GM20000 (cell line): ENCODE measurements at places on chromosomes 6 and 20.

DNA sequence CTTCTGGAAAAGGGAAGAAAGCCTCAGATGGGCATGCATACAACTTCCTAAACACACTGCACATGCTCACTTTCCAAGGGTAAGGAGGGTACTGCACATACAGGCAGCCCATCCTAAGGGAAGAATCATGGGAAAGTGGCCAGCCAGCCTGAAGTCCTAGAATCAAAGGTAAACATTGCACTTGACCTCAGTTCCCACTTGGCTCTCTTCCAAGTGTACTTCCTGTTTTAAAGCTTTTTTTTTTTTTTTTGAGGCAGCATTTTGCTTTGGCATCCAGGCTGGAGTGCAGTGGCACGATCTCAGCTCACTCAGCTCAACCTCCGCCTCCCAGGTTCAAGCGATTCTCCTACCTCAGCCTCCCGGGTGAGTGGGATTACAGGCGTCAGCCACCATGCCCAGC, 225.3 kb upstream of the EPHA7 start:
- DNase-seq = no peak

- DNase-seq = no peak
Observed at GRCh38 chr6:5279891-5280338, 18.6 kb downstream of the FARS2 start.

DNA sequence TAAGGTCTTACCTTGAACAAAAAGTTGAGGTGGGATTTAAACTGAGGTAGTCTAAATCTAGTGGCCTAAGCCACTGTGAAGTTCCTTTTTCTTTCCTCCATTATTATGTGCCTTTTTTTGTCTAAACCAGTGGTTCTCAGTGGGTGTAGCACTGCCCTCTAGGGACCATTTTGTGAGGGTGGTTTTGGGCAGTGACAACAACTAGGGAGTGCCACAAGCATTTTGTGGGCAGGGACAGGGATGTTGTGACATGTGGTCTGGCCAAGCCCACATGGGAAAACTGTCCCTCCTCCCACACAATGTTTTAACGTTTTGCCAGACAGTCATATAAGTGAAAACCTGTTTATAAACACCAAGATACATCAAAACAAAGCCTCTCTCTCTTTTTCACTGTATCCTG, 899.4 kb upstream of the FLRT3 start:
- DNase-seq = peak; percentile 28

DNA sequence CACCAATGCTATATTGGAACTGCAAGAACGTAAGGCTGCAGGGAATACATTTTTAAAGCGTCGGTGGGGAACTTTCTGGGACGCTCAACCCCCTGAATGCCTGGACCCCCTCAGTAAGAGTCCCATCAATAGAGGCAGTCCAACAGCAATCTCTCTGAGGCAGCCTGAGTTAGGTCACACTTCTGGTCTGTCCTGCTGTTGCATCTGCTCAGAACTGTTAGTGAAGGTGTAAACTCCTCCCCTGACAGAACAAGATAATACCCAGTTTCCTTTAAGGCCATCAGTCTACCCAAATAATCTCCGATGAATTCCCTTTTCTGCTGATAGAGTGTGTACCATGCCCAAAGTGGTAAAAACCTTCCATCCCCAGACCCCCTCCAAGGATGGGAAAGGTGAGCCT, 1.1 kb upstream of the RNGTT start:
- DNase-seq = no peak

DNA sequence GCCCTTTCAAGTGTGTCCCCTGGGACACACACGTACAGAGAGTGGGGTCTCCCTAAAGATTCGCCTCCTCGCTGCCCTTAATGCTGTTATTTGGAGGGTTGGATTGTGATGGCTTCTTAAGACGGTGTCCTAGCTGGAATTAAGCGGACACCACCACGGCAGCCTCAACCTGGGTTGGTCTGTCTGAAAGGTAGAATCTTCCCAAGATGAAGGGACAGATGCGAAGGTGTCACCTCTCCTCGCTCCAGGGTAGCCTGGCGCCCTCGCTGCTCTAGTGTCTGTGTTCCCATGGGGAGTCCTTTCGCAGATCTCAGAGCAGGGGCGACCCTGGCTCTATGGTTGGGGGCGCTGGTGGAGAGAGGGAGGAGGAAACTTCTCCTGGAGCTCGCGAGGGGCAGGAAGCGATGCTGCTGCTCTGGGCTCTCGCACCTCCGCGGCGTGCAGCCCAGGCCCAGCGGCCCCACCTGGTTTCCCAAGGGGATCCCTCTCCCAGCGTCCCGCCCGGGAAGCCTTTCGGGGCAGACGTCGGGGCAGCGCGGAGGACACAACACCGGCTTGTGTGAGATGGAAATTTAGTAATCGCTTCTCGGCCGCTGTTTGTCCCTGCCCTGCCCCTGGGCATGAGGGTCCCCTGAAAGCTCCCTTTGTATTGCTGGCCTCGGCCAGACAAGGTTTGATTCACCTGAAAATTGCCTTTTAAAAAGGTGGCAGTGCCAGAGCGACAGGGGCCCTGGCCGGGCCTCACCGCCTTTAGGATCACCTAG, 1.7 kb downstream of the RSPO3 start:
- DNase-seq = peak; percentile 17

- peak; percentile 58 for DNase-seq
Observed at GRCh38 chr6:136317021-136317694, 27.5 kb upstream of the BCLAF1 start.

DNA sequence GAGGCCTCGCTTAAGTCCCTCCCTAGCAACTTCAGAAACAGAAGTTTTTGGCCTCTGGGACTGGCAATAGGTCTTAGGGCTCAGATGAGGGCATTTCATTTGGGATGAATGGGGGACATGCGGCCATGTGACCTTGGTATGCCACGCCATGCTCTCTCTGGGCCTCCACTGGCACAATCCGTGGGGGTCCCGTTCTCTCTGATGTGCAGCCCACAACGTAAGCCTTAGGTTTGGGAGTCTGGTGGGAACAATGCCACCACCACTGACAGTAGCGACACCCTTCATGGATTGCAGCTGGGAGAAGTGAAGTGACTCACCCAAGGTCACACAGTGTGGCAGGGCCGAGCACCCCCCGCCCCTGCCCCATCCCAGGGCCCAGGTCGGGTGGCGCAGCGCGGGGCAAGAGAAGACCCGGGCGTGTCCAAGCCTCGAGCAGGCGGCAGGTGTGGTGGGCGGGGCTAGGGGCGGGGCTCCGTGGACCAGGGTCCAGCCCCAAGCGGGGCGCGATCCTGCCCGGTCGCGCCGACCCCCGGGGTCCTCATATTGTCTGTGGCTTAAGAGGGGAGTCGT, 864 bp upstream of the CEBPB start:
- no peak for DNase-seq

GRCh38 chr6:54970337-54970736, 123.8 kb downstream of the FAM83B start:
- DNase-seq = no peak

GRCh38 chr20:36886859-36887751, 11.2 kb downstream of the TLDC2 start:
- peak; percentile 86 for DNase-seq

DNA sequence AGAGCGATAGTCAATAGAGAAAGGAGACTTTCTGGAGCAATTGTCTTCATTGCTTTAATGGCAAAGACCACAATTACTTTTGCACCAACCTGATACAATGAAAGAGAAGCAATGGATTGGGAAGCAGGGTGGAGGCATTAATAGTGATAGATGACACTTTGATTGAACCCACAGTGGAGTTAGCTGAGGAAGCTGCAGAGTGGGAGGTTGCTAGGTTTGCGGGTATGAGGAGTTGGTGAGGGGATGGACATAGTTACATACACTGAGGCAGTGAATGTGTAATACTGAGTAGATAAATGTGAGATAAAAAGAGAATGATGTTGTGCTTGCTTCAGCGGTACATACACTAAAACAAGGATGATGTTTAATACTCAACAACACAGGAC, 91.9 kb downstream of the AKAP7 start:
- DNase-seq = no peak

- no peak for DNase-seq
Observed at GRCh38 chr6:28413681-28414080, 14.1 kb upstream of the ZSCAN12 start.

- DNase-seq = peak; percentile 7
Observed at GRCh38 chr6:106220485-106220884, 105.1 kb downstream of the ATG5 start.

- DNase-seq = peak; percentile 44
Observed at GRCh38 chr6:32192608-32193039, at the start of gene GPSM3. GPSM3 (minus strand) TSS chr6:32192643; CDS start chr6:32192513, 130 bp downstream.

GRCh38 chr20:49054056-49054643, 8.0 kb downstream of the CSE1L start:
- peak; percentile 35 for DNase-seq

GRCh38 chr6:56724455-56724854, 81.8 kb upstream of the DST start:
- no peak for DNase-seq

DNA sequence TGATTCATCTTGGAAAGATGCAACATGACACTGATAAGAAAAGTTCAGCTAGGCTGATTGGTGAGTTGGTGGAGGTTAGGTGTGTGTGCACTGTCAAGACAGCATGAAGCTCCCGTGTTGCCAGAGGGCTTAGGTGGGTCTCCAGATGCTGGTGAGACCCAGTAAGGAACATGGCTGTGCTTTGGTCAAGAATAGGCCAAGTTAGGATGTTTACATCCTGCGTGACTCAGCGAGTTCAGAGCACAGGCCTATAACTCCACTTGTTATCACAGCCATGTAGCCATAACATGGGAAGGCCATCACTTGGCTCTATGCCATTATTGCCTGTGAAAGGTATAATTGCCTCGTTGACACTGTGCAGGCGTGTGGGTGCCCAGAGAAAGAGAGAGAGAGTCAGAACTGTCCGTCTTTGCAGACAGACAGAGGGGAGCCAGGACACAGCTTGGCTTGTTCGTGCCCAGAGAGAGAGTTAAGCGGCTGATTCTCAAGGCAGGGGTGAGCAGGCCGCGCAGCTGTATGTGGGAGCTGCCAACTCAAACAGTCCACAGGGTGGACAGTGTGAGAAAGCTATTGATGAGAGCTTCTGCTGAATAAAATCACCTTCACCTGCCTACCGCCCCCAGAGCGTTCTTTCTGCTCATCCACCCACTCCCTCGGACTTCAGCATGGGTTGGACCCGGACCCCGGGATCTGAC, 43.5 kb downstream of the OR2B6 start:
- DNase-seq = no peak

DNA sequence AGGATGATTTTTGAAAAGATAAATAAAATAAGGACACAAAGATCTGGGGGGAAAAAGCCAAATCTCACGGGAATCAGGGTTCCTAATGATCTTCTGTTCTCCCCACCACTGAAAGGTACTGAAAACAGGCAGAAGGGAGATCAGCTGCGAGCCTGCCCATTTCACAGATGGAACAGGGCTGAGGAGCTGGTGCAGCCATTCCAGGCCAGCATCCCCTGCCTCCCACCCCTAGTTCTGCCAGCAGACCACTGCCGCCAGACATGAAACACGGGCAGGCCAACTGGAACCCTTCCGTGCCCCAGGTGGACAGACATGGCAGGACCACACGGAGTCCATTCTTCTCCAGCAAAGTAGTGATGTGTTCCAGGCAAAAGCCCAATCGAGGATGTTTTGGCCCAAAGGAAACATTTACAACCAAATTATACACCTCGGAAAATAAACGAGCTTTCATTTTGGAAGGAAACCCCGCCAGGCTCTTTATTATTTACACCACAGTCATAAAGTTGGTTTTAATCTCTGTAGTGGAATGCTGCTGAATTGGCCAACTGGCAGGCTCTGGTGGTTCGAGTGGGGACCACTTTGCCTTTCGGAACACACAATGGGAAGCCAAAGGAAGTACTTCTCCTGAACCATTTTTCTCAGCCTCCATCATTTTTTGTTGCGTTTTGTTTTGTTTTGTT, 28.2 kb downstream of the ISM1 start:
- DNase-seq = no peak

DNA sequence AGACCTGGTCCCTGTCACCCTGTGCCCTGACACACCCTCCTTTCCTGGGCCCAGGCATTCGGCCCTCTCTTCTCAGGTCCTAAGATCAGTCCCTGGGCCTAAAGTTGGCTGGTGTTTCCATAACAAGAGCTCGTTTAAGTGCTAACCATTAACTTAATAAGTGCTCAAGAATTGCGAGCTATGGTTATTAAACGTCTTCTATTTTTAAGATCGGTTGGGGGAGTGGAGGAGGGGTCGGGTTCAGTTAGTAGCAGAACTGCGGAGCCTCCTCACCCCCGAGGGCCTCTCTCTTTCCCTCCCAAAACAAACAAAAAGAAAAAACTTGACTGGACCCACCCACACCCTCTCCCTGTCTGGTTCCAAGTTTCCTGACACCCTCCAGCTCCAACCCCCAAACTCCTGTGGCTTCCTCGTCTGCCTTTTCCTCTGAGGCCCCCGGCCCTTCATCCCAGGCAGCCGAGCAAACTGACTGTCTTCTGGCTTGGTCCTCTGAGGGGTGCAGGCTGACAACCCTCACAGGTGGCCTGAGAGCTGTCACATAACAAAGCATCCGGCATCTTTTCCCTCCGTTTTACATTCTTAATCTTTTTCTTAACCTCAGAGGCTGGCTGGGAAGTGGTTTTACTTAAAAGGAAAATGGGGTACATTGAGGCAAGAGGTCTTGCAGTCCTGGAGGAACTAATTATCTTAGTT, 2.0 kb downstream of the STK35 start:
- DNase-seq = no peak
